ENCODE measurements at places on chromosomes 6 and 20. TPM values are rescaled to one million over a fixed set of nuclear protein-coding genes. Genes with fewer than 3 reads are reported as not detected.
A peak's percentile ranks its signal among the peaks of the same experiment; 100 is the strongest.

LHFPL5 gene
- total RNA-seq, result not detected

MBOAT1 gene
- 13.8 TPM for total RNA-seq

TFAP2B gene
- total RNA-seq, result not detected

RHAG gene
- not detected for total RNA-seq

BCAS4 gene
- total RNA-seq, result 5.4 TPM

ACTL10 gene
- 0.96 TPM for total RNA-seq

SDCBP2 gene
- 5.3 TPM for total RNA-seq

GRCh38 chr6:102732898-102733297 is 1339.4 kb downstream of the GRIK2 start:
- H3K36me3 ChIP-seq, result no peaks in the 10 kb centered on the region
- H3K4me3 ChIP-seq, result no peak overlapping the region
- no peaks in the 10 kb centered on the region for H3K27me3 ChIP-seq
- DNase-seq, result no peak
- H3K4me1 ChIP-seq, result peaks cover 3% of the 10 kb centered on the region

DNA sequence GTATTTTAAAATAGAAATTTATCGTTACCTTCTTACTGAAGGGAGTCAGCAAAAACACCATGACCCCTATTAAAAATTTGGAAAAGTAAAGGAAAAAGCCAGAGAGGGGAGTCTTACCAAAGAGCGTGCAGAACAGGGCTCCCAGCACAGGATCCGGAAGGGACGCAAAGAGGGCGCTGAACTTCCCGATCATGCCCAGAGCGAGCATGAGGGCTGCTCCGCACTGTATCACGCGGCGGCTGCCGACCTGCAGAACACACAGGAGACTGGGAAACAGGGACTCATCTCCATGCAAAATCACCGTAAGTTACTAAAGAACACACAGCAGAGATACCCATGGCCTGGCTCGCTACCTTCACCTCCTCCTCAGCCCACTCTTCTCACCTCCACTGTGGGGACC is 138.6 kb downstream of the SLC23A2 start:
- no peaks in the 10 kb centered on the region for H3K4me1 ChIP-seq
- H3K27ac ChIP-seq, result no peak overlapping the region
- DNase-seq, result no peak
- no peak overlapping the region for H3K4me3 ChIP-seq
- H3K36me3 ChIP-seq, result no peaks in the 10 kb centered on the region

DNA sequence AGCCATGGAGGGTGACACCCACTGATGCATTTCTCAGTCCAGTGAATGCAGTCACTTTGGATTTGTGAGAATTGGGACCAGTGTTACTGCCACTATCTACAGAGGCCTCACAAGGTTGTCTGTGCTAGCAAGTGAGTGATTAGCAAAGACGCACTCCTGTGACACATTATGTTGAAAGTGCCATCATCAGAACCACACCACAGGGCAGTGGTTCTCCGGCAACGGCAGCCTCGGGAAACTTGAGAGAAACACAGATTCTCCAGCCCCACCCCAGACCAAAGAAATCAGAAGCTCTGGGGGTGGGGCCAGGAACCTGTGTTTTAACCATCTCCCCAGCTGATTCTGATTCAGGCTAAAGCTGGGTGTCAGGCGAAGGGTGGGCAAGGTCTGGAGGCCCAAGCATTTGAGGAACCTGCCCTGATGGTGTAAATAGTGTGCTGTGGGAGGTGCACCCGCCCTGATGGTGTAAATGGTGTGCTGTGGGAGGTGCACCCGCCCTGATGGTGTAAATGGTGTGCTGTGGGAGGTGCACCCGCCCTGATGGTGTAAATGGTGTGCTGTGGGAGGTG is 39.9 kb downstream of the TMEM242 start:
- DNase-seq, result no peak
- no peaks in the 10 kb centered on the region for H3K27me3 ChIP-seq
- H3K4me3 ChIP-seq, result no peak overlapping the region
- no peaks in the 10 kb centered on the region for H3K4me1 ChIP-seq
- H3K36me3 ChIP-seq, result no peaks in the 10 kb centered on the region

DNA sequence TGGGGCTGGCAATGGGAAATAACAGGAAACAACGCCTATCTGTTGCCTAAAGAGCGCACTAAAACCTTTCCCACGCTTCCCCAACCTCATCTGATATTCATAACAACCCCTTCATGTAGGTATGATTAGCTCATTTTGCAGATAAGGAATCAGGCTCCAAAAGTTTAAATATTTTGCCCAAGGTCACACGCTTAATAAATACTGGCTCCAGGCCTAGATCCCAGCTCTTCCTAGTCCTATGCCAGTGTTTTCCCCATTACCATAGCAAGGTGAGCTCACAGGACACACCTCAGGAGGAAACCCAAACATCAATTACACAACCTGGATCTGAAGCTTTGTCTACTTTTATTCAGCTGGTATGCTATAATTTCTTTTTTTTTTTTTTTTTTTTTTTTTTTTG is 19.6 kb downstream of the MBOAT1 start:
- H3K4me3 ChIP-seq, result no peak overlapping the region
- no peak for DNase-seq
- peaks cover 1% of the 10 kb centered on the region for H3K4me1 ChIP-seq
- H3K27ac ChIP-seq, result no peak overlapping the region
- H3K36me3 ChIP-seq, result no peaks in the 10 kb centered on the region
- no peaks in the 10 kb centered on the region for H3K27me3 ChIP-seq

GRCh38 chr20:19855416-19855815 is 97.4 kb downstream of the RIN2 start:
- no peak for DNase-seq
- H3K4me1 ChIP-seq, result peaks cover under 1% of the 10 kb centered on the region
- no peaks in the 10 kb centered on the region for H3K36me3 ChIP-seq
- H3K27ac ChIP-seq, result no peak overlapping the region

GRCh38 chr20:63029358-63030121 is 22.8 kb upstream of the BHLHE23 start:
- no peak overlapping the region for H3K4me3 ChIP-seq

DNA sequence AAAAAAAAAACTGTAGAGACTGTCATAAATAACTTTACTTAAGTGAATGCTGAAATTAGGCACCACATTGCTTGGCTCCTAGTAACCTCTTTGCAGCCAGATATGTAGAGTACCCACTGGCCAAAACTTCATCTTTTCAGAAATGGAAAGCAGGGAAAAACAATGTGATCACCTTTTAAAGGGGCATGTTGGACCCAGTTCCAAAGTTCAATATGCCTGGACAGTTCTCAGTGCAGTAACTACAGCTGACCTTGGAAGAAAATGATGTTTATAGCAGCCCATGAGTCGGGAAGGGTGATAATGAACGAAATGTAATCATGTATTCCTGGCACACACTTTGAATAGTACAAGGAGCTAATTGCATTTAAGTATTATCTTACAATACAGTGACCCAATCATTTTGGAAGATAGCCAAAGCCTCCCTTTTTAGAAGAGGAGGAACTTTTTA is 93.6 kb upstream of the TAB2 start:
- H3K4me1 ChIP-seq, result peaks cover 2% of the 10 kb centered on the region
- no peak overlapping the region for H3K27ac ChIP-seq
- no peak for DNase-seq

- H3K36me3 ChIP-seq, result no peaks in the 10 kb centered on the region
- H3K27ac ChIP-seq, result no peak overlapping the region
- DNase-seq, result no peak
- H3K4me3 ChIP-seq, result no peak overlapping the region
- no peaks in the 10 kb centered on the region for H3K4me1 ChIP-seq
- H3K27me3 ChIP-seq, result no peaks in the 10 kb centered on the region
Observed at GRCh38 chr6:10963113-10963512, 76.3 kb downstream of the SYCP2L start.

DNA sequence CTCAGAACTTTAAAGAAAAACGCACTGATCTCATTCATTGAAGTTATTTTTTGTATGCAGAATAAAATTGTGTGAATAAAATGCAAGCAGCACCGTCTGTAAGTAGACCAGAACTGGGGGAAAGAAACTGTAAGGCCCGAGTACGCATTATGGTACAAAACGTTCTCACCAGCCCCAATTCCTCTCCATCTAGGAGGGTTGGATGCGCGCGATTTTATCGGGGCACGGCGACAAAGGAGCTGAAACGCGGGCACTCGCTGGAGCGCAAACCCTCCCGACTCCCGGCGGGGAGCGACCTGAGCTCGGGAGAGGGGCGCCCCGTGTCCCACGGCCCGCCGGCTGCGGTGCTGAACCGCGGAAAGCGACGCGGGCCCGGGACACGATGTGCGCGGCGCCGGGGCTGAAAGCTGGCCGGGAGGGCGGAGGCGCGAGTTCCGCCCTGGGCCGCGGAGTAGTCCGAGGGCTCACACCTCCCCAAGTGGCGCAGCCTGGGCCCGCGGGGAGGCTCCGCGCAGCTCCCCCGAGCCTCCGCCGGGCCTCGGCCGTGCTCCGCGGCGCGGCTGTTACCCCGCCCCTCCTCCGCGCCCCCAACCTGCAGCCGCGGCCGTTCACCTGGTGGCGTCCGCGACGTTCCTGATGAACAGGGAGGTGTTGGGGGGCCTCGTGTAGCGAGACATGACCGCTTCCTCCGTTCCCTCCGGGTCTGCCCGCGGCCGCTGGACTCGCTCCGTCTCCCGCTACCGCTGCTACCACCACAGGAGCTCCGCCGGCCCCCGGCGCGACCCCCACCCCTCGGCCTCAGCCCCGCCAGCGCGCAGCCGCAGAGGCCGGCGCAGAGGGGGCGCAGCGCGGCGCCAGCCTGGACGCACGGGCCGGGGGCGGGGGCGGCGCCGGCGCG is at the start of gene SRSF12:
TSS of gene SRSF12 (minus strand) at position 861 of the 898 bp plus-strand sequence. CDS start at position 677, 184 bp downstream.
- DNase-seq, result peak; percentile 88
- H3K4me3 ChIP-seq, result peak within 1 kb of the TSS; percentile 82
- H3K4me1 ChIP-seq, result no peaks in the 10 kb centered on the region
- H3K27ac ChIP-seq, result no peak within 1 kb of the TSS
- H3K36me3 ChIP-seq, result no peaks in the 10 kb centered on the region

- no peaks in the 10 kb centered on the region for H3K27me3 ChIP-seq
- no peaks in the 10 kb centered on the region for H3K4me1 ChIP-seq
- no peak overlapping the region for H3K27ac ChIP-seq
Observed at GRCh38 chr6:383856-384255, 7.7 kb upstream of the IRF4 start.

- no peaks in the 10 kb centered on the region for H3K27me3 ChIP-seq
- no peak overlapping the region for H3K4me3 ChIP-seq
- peaks cover 4% of the 10 kb centered on the region for H3K4me1 ChIP-seq
- DNase-seq, result no peak
- H3K27ac ChIP-seq, result no peak overlapping the region
Observed at GRCh38 chr6:165843121-165843520, 180.1 kb upstream of the PDE10A start.

GRCh38 chr6:101275251-101275650 is 118.3 kb upstream of the GRIK2 start:
- no peaks in the 10 kb centered on the region for H3K4me1 ChIP-seq
- H3K27me3 ChIP-seq, result no peaks in the 10 kb centered on the region
- no peak for DNase-seq
- H3K27ac ChIP-seq, result no peak overlapping the region
- H3K36me3 ChIP-seq, result no peaks in the 10 kb centered on the region

GRCh38 chr6:6686176-6686575 is 97.7 kb downstream of the LY86 start:
- no peak overlapping the region for H3K4me3 ChIP-seq
- H3K4me1 ChIP-seq, result no peaks in the 10 kb centered on the region
- H3K27ac ChIP-seq, result no peak overlapping the region
- no peak for DNase-seq

DNA sequence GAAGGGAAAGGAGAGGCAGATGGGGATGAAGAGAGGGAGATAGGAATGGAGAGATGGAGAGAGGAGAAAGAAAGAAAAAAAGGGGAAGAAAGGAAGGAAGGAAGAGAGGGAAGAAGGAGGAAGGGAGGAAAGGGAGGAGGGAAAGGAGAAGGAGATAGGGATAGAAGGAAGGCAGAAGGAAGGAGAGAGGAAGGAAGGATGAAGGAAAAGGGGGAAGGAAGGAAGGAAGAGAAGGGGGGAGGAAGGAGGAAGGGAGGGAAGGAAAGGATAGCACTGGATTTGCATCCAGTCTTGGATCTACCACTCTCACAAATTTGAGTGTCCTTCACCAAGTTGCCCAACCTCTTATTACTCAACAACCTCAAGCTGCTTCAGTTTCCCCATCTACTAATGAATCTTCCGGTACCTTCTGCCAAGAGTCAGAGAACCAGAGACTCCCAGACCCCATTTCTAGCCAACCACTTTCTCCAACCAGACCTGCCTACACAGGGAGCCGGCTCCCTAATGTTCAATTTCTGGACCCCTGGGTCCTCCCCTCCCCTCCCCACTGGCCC is 79.7 kb upstream of the FOXP4 start:
- no peaks in the 10 kb centered on the region for H3K27me3 ChIP-seq
- DNase-seq, result no peak
- H3K27ac ChIP-seq, result no peak overlapping the region
- no peak overlapping the region for H3K4me3 ChIP-seq
- H3K4me1 ChIP-seq, result no peaks in the 10 kb centered on the region

DNA sequence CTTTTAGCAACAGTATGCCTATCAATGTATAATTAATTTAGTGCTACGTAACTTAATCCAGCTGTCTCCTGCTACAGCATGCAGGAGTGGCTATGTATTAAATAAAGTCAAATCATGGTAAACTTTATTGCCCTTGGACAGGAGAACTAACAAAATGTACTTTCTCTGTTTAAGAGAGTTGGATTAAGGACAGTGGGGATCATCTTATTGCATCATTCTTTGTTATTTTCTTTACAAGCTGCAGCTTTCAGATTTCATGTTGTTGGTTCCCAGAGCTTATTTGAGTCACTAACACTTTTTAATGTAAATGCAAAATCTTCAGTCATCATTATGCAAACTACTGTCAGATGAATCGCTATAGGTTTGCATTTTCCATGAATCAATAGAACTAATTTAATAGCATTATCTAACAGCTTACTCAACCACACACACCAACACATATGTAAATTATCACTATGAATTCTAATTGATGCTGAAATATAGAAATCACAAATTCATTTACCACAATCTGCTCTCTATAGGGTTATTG is 424.7 kb downstream of the MMUT start:
- no peaks in the 10 kb centered on the region for H3K4me1 ChIP-seq
- no peaks in the 10 kb centered on the region for H3K27me3 ChIP-seq
- no peak for DNase-seq
- no peaks in the 10 kb centered on the region for H3K36me3 ChIP-seq
- H3K27ac ChIP-seq, result no peak overlapping the region

DNA sequence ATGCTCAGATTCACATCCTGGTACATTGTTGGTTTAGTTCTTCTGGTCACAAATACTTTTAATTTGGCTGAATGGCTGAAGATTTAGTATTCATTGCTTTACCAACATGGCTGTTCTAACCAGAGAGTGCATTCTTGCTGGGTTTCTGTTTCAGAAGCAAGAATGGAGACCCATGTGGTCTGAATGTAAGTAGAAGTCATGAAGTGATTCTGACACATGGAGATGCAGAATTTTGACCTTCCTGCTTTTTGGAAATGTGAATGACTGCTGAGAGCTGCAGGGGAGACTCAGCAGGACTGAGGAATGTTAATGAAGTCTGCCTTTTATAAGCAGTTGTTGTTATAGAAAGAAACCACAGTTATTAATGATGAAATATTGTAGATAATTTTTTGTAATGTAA is 576.1 kb upstream of the MARCKS start:
- no peak overlapping the region for H3K27ac ChIP-seq
- no peaks in the 10 kb centered on the region for H3K27me3 ChIP-seq
- no peaks in the 10 kb centered on the region for H3K4me1 ChIP-seq
- no peak for DNase-seq
- no peak overlapping the region for H3K4me3 ChIP-seq

Data from aorta (tissue), 5 donors.